ENCODE measurements at places on chromosomes 2 and 18. TPM values are rescaled to one million over a fixed set of nuclear protein-coding genes. Genes with fewer than 3 reads are reported as not detected.

GRCh38 chr2:109378682-109379081, 235.1 kb downstream of the SEPTIN10 start:
- DNase-seq = peak; percentile 10

DNA sequence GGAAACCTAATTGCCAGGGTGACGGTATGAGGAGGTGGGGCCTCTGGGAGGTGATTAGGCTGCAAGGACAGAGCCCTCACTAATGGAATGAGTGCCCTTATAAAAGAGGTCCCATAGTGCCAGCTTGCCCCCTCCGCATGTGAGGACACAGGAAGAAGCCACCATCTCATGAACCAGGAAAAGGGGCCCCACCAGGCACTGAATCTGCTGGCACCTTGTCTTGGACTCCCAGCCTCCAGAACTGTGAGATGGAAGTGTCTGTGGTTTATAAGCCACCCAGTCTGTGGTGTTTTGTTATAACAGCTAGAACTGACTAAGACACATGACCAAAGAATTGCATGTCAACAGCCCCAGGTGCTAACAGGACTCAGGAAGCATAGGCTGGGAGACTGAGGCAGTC, 214.3 kb downstream of the MGAT5 start:
- no peak for DNase-seq

- DNase-seq = no peak
Measured at GRCh38 chr2:221060376-221060775, 511.7 kb downstream of the EPHA4 start.

The KATNAL2 gene
- 6.3 TPM for polyA plus RNA-seq

GRCh38 chr2:3149441-3150217, 228.0 kb downstream of the EIPR1 start:
- DNase-seq = no peak

- DNase-seq = no peak
Measured at GRCh38 chr18:22088996-22089640, 80.3 kb upstream of the GATA6 start.

DNA sequence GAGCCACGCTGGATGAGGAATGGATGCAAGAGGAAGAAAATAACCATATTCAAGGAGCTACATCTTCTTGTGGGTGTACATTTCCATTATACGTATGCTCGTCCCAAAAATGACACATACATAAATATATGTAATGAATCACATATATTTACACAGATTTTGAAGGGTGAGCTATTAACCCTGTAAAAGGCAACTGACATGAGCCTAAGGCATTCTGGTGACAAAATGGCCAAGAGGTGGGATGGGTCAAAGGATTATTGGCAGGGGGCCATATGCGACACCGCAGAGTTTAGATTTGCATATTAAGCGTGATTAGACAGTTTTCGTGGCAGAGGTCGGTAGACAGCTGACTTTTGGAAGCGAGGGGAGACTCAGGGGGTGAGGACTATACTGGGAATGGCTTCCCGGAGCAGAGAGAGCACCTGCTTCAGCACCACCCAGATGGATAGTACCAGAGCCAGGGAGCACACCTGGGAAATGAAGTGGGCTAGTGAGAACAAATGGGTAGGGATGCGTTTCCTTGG, 431 bp upstream of the CNRIP1 start:
- peak; percentile 22 for DNase-seq

- peak; percentile 63 for DNase-seq
Measured at GRCh38 chr18:49768051-49768391, 45.3 kb downstream of the ACAA2 start.

GRCh38 chr2:38572167-38572566, 30.6 kb downstream of the HNRNPLL start:
- peak; percentile 41 for DNase-seq

GRCh38 chr2:1804351-1804771, 60.0 kb upstream of the PXDN start:
- no peak for DNase-seq

DNA sequence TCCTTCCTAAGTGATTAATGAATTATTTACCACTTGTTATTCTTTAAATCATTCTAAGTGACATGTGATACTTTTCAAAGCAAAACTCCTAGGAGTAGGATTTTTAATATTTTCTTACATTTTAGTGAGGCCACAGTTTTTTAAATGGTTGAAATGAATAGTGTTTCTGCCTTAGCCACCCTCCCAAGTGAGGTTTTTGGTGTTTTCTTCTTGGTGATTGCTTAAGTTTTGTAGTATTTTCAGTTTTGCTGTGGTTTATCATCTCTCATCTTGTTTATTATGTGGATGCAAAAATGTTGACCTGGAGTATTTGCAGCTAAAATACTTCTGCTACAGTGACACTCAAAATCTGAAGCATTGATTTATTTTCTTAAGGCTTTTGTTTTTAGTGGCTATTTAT, 9.8 kb downstream of the AFTPH start:
- DNase-seq = no peak

DNA sequence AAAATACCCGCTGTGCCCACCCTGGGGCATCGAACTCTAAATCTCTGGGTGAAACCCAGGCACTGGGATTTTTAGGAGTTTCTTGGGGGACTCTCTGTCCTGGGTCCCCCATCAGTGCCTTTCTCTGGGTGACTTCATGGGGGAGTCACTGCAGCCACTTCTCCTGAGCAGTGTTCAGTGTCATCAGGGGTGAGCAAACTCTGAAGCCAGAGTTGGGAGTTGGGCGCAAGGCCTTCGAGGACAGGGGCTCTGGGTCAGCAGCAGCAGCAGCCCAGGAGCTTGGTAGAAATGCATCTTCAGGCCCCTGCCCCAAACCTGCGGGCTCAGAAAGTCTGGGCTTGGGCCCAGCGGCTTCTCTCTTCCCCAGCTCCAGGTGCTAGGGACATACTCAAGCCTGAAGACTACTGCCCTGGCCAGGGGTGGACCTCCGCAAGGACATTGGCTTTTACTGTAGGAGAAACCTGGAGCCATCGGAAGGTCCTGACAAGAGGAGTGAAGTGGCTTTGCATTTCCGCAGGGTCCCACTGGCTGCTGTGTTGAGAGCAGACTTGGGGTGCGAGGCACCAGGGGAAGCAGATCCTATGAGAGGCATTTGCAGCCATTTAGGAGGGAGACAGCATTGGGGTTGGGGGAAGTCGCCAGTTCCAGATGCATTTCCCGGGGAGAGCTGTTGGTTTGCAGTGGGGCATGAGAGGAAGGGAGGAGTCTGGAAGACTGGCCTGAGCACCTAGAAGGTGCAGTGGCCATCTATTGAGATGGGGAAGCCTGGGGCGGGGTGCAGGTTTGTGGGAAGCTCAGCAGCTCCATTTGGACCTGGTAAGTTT, 51.5 kb upstream of the FAHD2A start:
- peak; percentile 34 for DNase-seq

GRCh38 chr2:169734169-169734847, 676 bp downstream of the KLHL23 start:
- peak; percentile 33 for DNase-seq

The HTR2B gene
- polyA plus RNA-seq = 0.48 TPM

GRCh38 chr2:85734942-85735608, 18.7 kb upstream of the ATOH8 start:
- DNase-seq = no peak

- no peak for DNase-seq
Measured at GRCh38 chr2:99857867-99858444, 284.4 kb downstream of the AFF3 start.

The FBXO36 gene
- polyA plus RNA-seq = 5.6 TPM

The CDCA7 gene
- polyA plus RNA-seq = 81.5 TPM

The ANKRD62 gene
- polyA plus RNA-seq = 0.06 TPM

DNA sequence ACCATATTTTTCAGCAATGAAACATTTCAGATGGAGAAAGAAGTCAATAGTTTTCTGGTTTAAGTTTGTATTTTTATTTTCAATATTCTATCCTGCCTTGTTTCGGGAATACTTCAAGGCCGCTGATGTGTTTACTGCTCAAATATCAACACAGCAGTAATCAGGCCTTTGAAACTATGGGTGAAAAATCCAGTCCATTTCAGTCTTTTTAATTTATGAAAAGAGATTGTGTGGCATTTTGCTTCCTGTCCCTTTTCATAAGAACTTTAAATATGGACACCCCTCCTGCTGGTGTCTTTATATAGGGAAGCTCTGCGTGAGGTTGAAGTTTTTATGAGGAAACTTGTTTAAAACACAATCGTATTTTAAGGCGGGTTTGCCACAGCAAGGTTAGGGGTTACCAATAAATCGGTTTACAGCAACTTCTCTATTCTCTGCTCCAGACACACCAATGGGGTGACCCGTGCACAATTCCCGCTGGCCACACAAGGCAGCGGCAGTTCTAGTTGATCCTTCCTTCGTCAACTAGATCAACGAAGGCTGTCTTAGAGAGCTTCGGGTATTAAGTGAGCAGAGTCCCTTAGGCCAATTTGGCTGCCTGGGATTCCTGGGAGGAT, 1.2 kb upstream of the TANC1 start:
- DNase-seq = no peak

DNA sequence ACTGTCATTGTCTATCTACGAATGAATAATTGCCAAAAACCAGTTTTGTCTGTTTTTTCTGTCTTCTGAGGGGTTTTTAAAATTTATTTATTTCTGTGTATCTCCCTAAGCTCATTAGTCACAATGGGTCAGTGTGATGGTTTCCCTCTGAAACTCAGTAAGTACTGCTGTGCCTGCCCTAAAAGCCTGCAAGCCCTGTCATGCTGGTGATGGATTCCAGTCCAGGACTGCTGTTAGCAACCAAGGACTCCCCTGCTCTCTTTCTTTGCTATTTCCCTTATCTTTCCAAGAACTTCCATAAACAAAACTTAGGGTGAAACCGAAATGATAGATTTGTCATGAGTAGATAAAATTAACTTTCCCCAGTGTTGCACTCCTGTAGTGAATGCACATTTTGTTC, 11.8 kb upstream of the DSG2 start:
- DNase-seq = no peak

The GKN2 gene
- polyA plus RNA-seq = 1.7 TPM

- DNase-seq = no peak
Measured at GRCh38 chr2:128377071-128377910, 58.6 kb upstream of the HS6ST1 start.

GRCh38 chr18:68660354-68661183, 54.3 kb downstream of the TMX3 start:
- no peak for DNase-seq

GRCh38 chr2:230672836-230673235, 39.8 kb upstream of the CAB39 start:
- DNase-seq = no peak

DNA sequence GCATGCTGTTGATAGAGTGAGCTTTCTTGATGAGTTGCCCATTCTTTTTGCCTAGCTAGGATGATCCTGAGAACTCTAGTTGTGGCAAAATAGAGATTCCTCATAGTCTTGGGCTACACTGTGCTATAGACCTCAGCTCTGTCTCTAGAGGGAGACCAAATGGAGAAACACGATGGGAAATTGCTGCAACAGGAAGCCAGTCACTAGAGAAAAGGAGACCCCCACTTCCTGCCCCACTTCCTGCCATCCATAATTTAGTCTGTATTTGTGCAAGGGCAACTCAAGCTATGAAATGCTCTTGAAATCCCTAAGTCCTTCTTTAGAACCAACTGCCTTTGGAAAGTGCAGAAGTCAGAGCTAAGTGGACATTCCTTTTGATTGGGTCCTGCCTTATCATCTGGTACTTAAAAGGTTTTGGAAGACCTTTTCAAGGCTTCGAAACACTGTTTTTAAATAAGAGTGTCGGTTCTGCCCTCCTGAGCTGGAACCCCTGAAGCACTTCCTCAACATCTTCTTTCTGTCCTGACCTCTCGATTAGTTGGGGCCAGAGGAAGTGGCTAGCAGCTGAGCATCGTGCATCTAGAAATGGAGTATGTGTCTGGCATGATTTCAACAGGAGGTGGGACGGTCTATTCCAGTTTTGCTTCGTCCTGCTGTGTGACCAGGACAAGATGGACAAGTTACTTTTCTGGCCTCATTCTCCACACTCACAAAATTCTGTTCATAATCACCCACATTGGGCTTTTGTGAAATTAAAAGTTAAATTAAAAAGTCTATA, 8.6 kb upstream of the KCNE4 start:
- DNase-seq = no peak

GRCh38 chr18:12345491-12346239, 31.4 kb downstream of the AFG3L2 start:
- no peak for DNase-seq

GRCh38 chr2:130380096-130380934, 24.5 kb downstream of the PTPN18 start:
- DNase-seq = no peak

DNA sequence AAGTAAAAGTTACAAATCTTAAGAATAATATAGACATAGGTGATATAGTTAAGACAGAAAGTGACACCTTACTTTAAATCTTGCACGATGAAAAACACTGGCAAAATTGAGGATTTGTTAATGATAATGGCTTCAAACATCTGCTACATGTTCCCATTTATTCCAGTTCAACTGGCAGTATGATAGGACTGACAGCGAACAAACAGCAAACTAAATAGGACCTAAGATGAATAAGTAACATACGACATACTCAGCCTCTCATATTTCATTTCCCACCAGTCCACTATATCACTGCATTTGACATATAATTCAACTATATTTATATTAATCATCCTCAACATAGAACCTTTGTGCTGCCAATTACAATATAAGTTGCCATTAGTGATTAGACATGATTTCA, 36.3 kb downstream of the ACVR1C start:
- no peak for DNase-seq

The INSIG2 gene
- 35.0 TPM for polyA plus RNA-seq

GRCh38 chr2:98457045-98457696, 12.5 kb downstream of the INPP4A start:
- no peak for DNase-seq

GRCh38 chr2:111689941-111690340, 194.1 kb downstream of the ANAPC1 start:
- DNase-seq = no peak

- DNase-seq = no peak
Measured at GRCh38 chr2:187855689-187856088, 301.5 kb upstream of the TFPI start.

The PRKCE gene
- polyA plus RNA-seq = 14.0 TPM

DNA sequence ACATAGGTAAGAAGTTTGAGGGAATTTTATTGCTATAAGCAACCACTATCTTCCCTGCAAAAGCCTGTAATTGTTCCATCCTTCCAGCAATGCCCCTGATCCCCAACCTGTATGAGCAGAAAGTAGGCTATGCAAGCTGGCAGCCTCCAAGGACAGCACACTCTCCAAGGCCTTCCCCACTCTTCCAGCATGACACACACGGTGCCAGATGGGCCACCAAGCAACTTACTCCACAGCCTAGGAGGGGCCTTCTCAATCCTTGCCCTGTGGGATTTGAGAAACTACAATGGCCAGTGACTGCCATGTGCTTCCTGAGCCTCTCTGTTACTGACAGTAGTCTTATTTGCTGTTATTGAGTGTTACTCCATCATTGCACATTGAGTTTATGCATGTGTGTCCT, 137.5 kb downstream of the ACTR3 start:
- no peak for DNase-seq

Measured in left lung (tissue), 14 donors.